Stimulated activated CD8-positive, alpha-beta memory T cell treated with anti-CD3 and anti-CD28 coated beads, Interleukin-2, amount 100 ng/mL, for 1 hour (primary cell): ENCODE measurements at places on chromosomes 2 and 18.

- DNase-seq, result no peak
Observed at GRCh38 chr2:226643946-226644282, 155.7 kb downstream of the IRS1 start.

DNA sequence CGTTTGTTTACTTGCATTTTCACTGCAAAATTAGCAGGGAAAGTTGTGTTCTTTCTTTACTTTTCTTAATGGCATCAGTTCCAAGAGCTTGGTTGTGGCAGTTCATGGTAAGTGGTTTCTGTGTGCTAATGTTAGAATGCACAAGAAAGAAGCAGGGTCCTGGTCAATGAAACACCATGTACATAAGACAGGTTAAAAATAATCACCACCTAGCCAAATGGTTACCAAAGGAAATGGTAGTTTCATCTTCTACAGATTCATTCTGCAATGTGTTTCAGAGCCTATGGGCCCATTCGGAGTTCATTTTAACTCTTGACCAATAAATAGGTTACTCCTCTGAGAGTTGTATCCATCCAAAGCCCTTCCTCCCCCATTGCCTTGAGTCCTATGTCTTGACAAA is 18.1 kb upstream of the RPE start:
- no peak for DNase-seq

DNA sequence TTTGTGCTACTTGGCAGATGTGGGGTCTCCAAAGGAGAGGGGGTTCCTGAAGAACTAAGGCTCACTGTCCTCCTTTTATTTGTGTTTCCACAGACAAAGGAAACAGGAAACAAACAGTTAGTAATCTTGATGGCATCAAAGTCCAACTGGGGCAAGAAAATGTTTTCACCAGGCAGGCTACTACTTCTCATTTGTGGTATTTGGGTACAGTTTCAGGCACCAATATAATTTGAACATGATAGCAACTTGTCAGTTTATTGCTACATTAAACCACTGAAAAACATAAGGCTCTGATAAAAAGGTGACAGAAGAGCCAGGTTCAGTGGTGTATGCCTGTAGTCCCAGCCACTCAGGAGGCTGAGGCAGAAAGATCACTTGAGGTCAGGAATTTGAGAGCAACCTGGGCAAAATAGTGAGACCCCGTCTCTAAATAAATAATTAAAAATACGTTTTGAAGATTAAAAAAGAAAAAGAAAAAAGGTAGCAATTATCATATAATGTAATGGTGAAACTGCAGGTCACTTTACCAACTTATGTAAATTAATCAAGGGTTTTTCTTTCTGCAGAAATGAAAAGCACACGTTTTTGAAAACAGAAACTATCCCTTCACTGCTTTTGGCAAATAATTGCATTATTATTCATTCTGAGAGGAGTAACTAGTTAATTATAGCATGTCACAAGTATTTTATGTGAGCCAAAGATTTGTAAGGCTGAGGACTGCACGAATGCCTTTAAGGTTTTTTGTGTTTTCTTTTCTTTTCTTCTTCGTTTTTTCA is 157.5 kb upstream of the CAVIN2 start:
- no peak for DNase-seq

- no peak for DNase-seq
Observed at GRCh38 chr18:41938445-41938844, 16.6 kb upstream of the PIK3C3 start.

GRCh38 chr2:138818556-138818955 is 38.4 kb upstream of the NXPH2 start:
- DNase-seq, result no peak

GRCh38 chr2:7146151-7146550 is 228.9 kb downstream of the RNF144A start:
- no peak for DNase-seq

GRCh38 chr2:195252018-195252417 is 405.0 kb upstream of the SLC39A10 start:
- no peak for DNase-seq

DNA sequence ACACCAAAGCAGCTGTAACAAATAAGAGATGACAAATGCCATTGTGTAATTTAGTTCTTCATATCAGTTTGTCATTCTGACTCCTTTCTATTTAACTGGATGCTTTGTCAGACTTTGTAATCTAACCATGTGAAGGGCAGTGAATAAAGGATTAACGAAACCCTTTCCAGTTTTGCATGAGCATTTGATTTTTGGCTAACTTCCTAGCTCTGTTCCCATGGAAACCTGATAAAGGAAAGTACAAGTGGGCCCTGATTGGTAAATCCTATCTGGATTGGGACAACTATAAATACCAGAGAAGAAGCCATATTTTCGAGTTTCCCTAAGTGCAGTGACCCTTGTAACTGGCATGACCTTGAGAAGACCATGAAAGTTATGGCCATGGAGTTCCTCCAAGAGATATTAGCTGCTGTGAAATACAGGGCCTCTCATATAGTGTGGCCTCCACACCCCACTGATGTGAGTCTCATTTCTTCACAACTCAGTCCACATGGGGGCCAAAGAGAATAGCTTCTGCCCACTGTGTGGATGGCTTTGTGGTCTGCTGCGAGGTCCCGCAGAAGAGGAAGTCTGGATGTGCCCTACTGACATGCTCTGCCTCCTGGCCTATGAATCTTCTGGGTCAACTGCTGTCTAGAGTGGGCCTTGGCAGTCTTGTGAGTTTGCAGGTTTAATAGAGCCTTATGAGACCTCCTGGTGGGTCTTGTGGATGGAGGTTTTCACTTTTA is 38.2 kb upstream of the CYP1B1 start:
- DNase-seq, result no peak

- DNase-seq, result no peak
Observed at GRCh38 chr2:43540021-43540779, 55.6 kb downstream of the THADA start.

GRCh38 chr2:23367760-23368159 is 17.2 kb upstream of the KLHL29 start:
- DNase-seq, result no peak

- no peak for DNase-seq
Observed at GRCh38 chr2:113230531-113230930, 48.2 kb downstream of the PAX8 start.

DNA sequence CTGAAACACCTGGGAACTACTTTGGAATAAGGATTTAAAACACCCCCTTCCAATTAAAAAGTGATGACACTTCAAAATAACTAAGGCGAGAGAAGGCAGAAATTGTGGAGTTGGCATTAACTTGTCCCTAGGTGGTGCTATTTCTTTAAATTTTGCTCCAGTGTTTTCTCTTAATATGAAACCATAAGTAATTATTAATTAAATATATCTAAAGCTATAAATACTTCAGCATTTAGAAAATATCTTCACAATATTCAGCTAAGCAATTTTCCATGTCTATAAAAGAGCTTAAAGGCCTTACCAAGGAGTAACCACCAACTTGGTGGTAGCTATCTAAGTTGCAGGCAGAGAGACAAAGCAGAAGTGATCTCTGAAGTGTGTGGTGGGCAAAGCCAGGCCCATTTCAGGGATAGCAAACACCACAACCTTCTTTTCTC is 186.8 kb upstream of the PGAP1 start:
- DNase-seq, result no peak

GRCh38 chr2:202635428-202636212 is 851 bp downstream of the FAM117B start:
- peak; percentile 70 for DNase-seq
